ENCODE measurements at places on chromosomes 7 and 10.

DNA sequence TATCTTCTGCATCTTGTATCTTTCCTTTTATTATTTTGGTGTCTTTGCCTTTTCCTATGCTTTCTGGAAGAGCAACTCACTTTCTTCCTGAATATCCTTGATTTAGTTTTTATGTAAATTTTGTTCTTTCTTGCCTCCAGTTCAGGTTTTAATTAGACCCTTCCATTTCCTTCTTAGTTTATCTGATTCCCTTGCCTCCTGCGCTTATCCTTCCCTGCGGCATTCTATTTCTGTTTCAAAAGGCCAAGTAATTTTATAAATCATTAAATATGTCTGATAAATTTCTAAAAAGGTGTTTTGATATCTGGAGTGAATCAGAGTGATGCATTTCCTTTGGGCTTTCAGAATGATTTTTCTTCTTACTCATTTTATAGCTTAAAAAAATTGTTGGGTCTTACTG is 167.7 kb upstream of the WDR11 start:
- DNase-seq, result no peak

DNA sequence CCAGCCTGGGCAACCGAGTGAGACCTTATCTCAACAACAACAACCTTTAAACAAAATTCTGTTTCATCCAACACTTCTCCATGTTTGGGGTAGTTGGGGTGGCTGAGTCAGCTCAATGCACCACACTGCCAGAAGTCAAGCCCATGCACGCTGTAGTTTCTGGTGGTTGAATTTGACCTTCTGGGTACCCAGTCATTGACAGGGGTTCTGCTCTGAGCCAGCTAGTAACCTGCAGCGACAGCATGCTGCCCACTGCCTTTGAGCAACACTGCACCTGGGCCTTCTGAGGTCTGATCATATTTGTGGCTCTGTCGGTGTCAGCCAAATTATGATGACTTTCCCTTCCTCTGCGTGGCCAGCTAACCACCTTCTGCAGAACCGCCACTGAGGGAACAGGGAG is 84.6 kb upstream of the ZNF438 start:
- DNase-seq, result no peak

GRCh38 chr10:30821994-30822692 is 192.6 kb upstream of the LYZL2 start:
- DNase-seq, result no peak

DNA sequence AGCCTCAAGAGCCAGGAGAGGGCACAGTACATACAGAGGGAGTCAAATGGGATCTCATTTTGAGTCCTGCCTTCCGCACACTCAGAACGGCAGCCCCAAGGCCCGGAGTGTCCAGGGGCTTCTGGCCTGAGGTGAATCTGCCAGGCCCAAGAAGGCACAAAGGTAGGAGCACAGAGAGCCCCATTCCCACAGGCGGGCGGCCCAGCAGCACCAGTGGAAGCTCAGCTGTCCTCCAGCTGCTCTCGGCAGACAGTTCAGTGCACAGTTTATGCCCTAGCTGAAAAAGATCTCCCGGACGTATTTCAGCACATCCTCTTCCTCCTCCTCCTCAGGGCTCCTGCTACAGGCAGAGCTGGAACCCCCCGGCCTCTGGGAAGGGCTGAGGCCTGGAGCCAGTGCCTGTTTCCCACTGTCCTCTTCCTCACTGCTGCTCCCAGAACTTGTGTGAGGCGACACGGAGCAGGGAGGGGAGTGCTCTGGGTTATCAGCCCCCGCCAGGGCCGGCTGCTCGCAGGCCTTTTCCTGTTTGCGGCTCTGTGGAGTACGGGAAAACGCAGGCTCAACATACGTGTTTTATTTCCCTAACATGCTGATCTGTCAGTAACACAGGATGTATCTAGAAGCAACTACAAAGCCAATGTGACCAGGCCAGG is 4.0 kb downstream of the CYREN start:
- DNase-seq, result no peak

DNA sequence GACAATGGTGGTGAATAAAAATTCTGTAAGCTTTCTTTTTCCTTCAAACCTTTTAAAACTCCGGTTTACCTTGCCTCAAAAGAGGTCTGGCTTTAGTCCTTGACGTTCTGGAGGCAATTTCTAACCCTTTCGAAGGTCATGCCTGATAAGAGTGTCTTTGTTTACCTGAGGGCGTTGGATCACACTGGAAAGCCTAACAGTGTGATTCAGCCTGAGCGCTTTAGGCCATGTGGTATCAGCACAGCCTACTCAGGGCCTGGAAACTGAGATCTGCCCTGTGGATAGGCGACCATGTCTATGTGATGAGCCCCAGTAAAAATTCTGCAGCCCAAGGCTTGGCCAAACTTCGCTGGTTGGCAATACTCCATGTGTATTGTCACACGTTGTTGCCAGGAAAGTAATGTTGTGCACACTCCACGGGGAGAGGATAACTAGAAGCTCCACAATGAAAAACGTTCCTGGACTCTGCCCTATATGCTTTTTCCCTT is 10.7 kb downstream of the CCDC6 start:
- no peak for DNase-seq

GRCh38 chr7:45892407-45893035 is 4.2 kb downstream of the IGFBP1 start:
- DNase-seq, result no peak

DNA sequence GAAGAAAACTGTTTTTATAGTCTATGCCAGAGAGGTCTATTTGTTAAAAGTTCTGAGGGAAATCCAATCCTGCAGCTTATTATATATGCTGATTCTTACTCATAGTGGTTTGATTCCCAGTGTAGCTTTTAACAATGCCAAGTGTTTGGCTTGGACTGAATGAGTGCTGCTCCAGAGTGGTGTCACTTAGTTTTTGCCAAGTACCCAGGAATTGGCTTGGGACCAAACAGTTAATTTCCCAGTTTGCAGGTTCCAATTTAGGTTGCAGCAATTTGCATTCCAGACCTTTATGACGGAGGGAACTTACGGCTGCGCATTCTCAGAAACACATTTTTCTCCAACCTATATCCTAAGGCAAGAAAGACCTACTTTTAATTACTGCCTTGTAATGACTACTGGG is 32.4 kb downstream of the NSUN6 start:
- DNase-seq, result no peak

DNA sequence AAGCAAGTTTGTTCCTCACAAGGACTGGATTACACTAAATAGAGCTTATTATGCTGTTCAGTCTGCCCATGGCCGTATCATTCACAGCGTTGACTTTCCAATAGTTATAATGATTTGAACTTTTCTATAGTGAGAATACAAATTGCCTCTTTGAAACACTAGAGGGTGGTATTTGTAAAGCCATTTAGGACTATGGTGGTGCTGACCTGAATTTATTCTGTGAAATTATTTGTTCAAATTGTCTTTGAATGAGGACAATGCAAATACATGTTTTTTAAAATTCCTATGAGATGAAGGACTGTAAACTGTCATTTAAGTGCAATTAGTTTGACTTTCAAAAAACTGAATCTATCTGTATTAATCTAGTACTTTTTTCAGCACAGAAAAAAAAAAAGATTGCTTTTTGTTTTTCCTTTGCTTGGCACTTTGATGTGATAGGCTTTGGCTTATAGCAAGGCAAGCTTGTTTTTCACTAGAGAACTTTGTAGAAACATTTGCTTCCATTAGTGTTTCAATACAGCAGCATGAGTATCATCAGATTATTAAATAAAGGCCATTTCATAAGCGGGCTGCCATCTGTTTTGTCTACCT is 122.7 kb upstream of the TMEM229A start:
- no peak for DNase-seq

- DNase-seq, result no peak
These were observed 168.3 kb upstream of the PPP1R3A start for GRCh38 chr7:114086914-114087652.

DNA sequence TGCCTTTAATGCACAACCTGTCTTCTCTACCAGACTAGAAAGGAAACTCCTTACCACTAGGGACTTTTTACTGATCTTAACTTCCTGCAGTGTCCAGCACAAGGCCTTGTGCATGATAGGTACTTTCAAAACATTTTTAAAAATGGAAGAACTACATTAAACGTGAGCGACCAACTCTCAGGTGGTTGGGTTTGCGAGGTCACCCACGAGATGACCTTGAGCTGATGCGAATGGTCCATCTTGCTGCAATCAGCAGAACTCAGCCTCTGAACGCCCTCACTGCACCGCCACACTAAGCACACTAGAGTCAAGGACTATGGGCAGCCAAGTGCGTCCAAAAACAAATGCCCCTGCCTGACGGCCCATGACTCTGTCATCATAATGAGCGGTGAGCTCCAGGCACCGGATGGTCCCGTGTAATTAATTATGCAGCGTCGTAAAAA is 34.9 kb upstream of the PTF1A start:
- no peak for DNase-seq

GRCh38 chr7:95972523-95972922 is 200.2 kb downstream of the DYNC1I1 start:
- no peak for DNase-seq

- peak; percentile 77 for DNase-seq
These were observed 7.5 kb downstream of the SAR1A start for GRCh38 chr10:70162892-70163201.

GRCh38 chr7:149772956-149773434 is 393 bp downstream of the ZNF467 start:
- peak; percentile 44 for DNase-seq

GRCh38 chr7:88337572-88337971 is 30.9 kb upstream of the STEAP4 start:
- no peak for DNase-seq

DNA sequence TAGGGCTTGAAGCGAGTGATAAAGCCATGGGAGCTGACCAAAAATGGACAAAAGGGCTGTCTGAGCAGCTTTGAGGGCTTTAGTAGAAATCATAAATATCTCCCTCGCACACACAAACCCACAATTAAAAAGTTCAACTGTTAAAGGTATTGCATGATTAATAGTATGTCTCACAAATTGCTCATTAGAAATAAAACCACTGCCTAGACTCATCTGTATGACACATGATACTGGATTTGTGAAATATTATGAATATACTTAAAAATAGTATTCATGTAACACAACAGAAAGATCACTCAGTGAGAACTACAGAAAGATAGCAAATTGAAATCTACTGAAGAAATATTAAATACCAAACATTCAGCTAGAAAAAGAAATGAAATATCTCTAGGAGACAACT is 11.9 kb upstream of the PTPN12 start:
- DNase-seq, result no peak

DNA sequence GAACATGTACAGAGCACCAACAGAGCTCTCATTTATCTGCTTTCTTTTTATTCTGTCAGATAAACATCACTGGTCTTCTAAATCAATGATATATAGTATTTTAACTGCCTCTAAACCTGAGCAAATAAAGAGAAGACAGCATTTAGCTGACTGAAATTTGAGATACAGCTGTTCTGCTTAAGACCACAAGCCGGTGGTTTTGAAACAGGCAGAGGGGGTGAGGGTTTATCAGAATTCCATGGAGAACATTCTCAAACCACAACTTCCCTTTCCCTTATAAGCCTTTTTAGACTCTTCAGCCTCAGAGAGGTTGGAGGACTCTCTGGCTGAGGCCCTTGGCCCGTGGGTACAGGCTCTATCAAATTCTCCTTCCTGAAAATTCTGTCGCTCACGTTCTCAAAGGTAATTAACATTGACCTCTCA is 87.4 kb upstream of the RSU1 start:
- DNase-seq, result no peak

DNA sequence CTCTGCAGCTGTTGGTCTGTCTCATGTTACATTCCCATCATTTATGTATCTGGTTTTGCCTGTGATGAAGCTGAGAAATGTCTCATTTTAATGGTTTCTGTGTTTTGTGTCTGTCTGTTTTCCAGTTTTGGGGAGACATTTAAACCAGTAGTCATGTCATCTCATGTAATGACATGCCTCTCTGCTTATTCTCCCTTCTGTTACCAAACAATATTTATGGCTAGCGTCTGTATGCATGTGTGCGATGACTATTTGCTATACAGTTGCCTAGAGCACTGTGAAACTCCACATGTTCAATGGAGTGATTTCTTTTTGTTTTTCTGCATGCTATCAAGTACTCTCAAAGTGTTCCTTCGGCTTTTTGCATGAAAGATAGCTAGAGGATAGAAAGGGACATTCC is 132.0 kb downstream of the ST7 start:
- DNase-seq, result no peak

GRCh38 chr10:43399320-43400310 is 9.4 kb downstream of the HNRNPF start:
- no peak for DNase-seq

DNA sequence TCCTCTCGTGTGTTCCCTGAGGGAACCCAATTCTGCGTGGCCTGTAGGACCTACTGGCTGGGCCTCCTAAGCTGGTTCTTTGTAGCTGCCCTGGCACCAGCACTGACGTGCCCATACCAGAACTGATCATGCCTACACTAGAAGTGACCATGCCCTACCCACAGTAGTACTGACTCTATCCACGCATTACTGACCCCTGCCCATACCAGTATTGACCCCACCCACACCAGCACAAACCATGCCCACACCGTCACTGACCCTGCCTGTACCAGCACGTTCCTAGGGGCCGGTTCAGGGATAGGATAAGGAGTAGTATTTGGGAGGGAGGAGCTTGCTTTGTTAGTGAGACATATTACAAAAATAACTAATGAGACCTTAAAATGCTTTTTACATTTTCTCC is 88.0 kb downstream of the DOCK1 start:
- DNase-seq, result no peak

DNA sequence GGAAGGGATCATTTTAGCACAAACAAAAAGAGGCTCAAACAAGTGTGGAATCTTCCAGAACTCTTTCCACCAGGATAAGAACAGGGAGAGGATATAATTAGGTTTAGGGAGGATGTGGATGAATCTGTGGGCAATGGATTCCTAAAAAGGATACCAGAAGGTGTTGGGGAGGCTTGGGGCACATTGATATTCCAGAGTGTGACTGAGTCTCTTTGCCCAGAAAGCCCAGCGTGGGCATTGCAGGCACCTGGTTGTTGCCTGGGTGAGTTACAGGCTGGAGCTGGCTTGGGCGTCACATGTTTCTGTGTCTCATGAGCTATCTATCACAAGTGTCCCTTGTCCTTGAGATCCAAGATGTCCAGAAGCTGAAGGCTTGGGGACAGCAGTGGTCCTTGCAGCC is 3.3 kb downstream of the COL26A1 start:
- no peak for DNase-seq

DNA sequence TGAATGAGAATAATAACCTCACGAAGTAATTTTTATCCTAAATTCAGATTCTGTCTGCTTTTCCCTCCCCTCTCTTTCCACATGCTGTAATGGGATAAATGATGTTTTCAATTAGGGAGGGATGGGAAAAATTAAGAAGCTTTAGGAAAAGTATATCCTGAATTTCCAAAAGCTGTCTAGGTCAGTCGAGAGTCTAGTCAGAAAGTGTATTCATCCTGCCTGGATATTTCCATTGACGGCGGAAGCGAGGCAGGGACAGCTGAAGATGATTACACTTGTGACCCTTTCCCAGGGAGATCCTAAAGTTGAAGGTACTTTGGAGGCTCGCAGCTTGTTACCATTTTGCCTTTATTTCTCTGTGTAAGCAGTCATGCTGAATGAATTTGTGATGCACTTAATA is 204.1 kb downstream of the ZNF365 start:
- DNase-seq, result no peak

Data from CD8-positive, alpha-beta memory T cell (primary cell).